LNCaP clone FGC (cell line): ENCODE measurements at places on chromosomes 4 and X.
A peak's percentile ranks its signal among the peaks of the same experiment; 100 is the strongest.

- no peak for DNase-seq
Observed at GRCh38 chrX:118528071-118528737, 32.6 kb downstream of the DOCK11 start.

GRCh38 chr4:10879411-10880110 is 195.0 kb upstream of the CLNK start:
- no peak for DNase-seq

GRCh38 chr4:7183780-7184460 is 8.4 kb upstream of the SORCS2 start:
- DNase-seq, result no peak

- no peak for DNase-seq
Observed at GRCh38 chr4:73945674-73946449, 36.0 kb downstream of the PF4 start.

DNA sequence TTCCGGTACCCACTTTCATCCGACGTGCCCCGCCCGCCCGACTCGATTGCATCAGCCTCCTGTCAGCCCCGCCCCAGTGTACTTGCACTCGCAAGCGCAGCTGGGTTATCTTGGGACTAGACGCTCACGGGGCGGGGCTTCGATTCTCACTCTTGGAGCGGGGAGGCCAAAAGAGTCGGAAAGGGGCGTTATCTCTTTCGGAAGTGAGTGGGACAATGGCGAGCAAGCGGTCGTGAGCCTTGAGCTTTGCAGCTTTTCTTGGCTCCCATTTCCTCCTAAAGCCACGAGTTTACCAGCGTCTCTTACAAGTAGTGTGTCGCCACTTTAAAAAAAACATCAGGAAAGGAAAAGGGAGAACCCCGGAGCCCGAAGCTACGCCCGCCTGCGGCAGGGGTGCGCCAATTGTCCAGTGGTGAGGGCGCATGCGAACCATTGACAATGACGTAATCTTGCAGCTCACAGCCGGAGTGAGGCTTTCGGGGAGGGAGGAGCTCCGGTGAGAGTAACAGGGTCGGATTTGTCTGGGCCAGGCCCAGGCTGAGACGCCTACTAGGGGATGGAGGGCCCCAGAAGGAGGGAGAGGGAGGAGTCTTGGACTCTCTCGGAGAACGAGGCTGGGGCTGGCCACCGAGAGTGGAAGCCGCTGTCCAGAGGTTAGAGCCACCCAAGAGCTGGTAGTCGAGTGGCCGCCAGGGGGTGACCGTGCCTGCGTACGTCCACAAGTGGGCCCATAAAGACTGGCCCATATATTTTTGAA is 109.5 kb downstream of the GNL3L start:
- DNase-seq, result peak; percentile 88

DNA sequence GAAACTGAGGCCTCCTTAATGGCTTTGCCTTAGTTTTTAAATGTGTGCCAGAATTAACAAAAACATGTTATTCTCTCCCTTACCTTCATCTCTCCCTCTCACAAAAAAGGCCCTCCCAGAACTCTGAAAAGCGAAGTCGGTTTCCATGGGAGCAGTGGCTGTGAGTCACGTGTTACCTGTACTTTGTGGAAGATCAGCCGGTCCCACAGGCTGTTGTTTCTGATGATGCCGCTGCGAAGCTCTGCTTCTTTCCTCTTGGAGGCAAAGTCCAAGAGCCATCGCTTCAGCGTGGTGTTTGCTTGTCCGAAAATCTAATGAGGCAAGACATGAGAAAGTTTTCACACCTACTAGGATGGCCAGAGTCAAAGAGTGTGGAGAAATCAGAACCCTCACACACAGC is 32.5 kb upstream of the CENPU start:
- no peak for DNase-seq

- no peak for DNase-seq
Observed at GRCh38 chrX:9227276-9227675, 193.3 kb upstream of the FAM9B start.

GRCh38 chr4:120004054-120004453 is 62.6 kb downstream of the MAD2L1 start:
- DNase-seq, result no peak

- DNase-seq, result peak; percentile 69
Observed at GRCh38 chr4:1852904-1853623, 2.9 kb downstream of the LETM1 start.

GRCh38 chrX:84044051-84044450 is 143.9 kb downstream of the RPS6KA6 start:
- no peak for DNase-seq

- DNase-seq, result no peak
Observed at GRCh38 chr4:119962631-119963030, 104.0 kb downstream of the MAD2L1 start.

DNA sequence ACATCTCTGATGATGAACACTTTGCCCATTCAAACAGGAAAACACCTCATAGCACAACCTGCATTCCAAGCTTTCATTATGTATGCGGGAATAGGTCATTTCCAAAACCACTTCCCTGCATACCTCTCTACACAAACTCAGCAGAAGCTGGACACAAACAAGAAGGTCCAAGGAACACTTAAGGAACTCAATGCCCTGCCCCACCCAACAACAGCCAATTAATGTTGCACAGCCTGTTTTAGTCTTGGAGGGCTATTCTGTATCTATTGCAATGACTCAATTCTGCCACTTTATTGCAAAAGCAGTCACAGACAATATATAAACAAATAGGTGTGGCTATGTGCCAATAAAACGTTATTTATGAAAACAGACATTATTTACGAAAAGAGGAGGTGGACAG is 16.7 kb downstream of the OPHN1 start:
- no peak for DNase-seq

- DNase-seq, result no peak
Observed at GRCh38 chr4:139647184-139647583, 18.4 kb upstream of the MGST2 start.

GRCh38 chr4:96102541-96103026 is 262.7 kb downstream of the PDHA2 start:
- DNase-seq, result no peak

- DNase-seq, result no peak
Observed at GRCh38 chrX:13319953-13320352, at the start of gene ATXN3L. Gene ATXN3L (minus strand): TSS chrX:13320053. CDS start chrX:13319934, 119 bp downstream.

GRCh38 chrX:106178826-106179225 is 10.7 kb downstream of the PWWP3B start:
- no peak for DNase-seq

DNA sequence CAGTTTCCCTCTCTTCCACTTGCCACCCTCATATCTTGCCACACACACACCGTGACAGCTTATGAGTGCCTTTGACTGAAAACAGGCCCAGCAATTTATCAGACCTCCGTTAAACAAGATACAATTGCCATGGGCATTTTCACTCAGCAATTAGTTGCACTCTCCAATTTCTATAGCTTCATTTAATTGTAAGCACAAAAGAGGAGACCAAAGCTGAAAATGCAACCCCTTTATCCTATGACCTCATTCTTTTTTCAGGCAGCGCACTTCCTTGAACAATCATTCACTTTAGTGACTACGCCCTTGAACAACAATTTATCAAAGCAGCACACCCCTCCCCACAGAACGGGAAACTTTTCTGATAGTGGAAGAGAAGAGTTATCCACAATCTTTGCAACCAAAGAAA is 4.1 kb downstream of the POF1B start:
- DNase-seq, result no peak

- DNase-seq, result no peak
Observed at GRCh38 chr4:148092316-148093014, 349.7 kb downstream of the NR3C2 start.

GRCh38 chr4:155608225-155608885 is 58.3 kb upstream of the GUCY1A1 start:
- no peak for DNase-seq

DNA sequence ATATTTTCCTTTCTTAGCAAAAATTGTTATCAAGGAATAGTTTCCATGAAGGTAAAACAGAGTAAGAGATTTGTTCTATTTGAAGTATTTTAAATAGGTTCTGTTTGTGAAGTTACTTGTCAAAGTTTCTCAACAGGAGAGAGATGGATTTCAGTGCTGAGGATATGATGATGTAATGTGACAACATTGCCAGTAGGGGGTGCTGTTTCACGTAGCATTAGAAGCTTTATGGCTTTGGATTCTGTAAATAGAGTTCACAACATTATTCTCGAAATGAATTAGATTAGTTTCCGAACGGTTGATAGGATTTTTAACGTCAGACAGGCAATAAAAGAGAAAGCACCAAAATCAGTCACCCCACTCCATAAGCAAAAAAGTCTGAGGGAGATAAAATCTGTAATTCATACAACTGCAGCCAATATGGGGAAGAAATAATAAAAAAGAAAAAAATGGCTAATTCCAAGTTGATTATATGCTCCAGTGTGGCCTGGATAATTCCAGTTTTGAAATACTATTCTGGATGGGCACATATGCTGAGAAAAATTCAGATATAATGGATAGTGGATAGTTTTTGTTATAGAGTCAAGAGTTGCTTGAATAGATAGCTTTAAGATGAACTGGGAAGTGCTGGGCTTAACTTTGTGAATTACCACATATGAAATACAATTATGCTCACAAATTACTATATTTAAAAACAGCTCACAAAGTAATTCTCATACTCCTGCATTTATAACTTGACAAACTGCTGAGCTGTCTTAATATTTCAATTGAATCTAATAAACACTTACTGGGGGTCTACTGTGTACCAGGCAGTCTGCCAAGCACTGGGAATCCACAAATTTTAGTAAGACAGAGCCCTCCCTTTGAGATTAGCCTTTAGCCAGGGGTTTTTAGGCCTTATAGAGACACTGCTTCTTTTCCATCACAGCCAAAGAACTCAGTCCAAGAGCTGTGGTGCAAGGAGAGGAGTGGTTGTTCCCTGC is 109.1 kb downstream of the GPAT3 start:
- DNase-seq, result peak; percentile 39

GRCh38 chr4:113256946-113257345 is 207.5 kb downstream of the ANK2 start:
- DNase-seq, result no peak

DNA sequence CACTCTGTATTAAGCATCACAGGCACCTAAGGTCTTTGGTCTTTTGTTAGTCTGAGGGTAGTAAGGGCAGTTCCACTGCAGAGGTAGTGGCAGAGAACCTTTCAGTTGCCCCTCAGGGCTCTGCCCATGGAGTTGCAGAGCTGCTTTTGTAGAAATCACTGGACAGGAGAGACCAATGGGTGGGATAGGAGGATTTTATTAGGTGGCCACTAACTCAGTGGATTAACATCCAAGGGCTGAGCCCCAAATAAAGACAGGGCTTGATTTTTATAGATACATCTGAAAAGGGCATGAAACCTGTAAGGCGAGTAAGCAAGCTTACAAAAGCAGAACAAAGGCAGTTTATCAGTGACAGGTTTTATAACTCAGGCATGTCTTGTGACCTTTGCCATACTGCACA is 1035.4 kb downstream of the SH3BGRL start:
- DNase-seq, result no peak

DNA sequence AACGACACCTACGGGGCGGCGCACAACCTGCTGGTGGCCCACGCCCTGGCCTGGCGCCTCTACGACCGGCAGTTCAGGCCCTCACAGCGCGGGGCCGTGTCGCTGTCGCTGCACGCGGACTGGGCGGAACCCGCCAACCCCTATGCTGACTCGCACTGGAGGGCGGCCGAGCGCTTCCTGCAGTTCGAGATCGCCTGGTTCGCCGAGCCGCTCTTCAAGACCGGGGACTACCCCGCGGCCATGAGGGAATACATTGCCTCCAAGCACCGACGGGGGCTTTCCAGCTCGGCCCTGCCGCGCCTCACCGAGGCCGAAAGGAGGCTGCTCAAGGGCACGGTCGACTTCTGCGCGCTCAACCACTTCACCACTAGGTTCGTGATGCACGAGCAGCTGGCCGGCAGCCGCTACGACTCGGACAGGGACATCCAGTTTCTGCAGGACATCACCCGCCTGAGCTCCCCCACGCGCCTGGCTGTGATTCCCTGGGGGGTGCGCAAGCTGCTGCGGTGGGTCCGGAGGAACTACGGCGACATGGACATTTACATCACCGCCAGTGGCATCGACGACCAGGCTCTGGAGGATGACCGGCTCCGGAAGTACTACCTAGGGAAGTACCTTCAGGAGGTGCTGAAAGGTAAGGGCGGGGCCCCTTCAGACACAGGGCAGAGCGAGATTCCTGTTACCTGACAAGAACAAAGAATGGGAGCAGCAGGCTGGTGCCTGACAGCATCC is 11.7 kb downstream of the RPL9 start:
- peak; percentile 52 for DNase-seq

DNA sequence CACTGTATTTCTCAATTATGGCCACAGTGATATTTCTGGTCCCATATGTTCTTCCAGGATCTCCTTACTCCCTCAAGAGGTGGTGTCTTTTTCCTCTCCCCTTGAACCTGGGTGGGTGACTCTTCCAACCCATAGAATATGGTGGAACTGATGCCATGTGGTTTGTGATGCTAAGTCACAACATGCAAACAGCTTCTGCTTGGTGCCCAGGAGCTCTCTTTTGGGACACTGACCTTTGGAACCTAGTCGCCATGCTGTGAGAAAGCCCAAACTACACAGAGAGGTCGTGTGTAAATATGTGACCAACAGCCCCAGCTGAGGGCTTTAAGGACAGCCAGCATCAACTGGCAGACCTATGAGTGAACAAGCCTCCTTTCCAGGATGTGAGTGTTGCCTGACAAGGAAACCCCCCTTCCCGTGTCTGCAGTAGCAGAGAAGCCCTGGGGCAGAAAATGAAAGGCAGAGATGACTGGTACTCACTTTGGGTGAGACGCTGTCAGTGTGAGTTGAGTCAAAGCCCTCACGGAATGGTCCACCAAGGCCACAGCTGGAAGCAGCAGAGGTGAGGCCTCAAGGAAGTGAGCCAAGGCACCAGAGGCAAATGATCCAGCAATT is 223.4 kb downstream of the BCOR start:
- DNase-seq, result no peak

- no peak for DNase-seq
Observed at GRCh38 chr4:147339100-147339499, 141.8 kb upstream of the EDNRA start.

- DNase-seq, result no peak
Observed at GRCh38 chr4:122329876-122330565, 48.8 kb upstream of the ADAD1 start.

DNA sequence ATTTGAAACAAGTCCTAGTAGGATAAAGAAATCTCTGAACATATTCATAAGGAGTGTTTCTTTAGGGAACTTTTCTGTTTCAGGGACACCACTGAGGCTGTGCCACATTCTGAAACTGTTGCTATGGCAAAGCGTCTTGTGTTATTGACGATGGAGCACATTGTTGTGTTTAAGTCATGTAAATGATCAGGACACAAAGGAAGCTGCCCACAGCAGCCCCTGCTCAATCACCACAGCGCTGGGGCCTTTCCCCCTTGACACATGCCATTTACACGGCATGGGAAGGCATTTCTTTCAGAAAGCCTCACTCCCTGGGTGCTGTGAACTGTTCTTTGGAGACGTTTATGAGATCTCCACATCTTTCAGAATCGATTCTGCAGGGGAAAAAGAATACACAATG is 39.8 kb upstream of the MID1 start:
- DNase-seq, result no peak
